ENCODE measurements at places on chromosomes 11 and 22.

DNA sequence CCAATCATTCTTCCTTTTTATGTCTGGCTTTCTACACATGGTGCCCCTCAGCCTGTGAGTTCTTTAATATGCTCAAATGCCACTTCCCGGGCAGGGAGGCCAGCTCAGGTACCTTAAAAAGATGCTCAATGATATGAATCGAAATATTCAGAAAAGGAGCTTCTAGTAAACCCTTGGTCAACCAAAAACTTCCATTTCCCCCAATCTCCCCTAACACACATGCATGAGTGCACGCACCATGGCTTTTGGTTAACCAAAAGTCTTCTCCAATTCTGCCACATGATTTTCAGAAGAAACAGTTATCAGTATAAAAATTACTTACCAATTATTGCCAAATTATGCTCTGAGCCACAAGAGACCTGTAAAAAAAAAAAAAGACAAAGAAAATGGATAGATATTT lies 135.0 kb downstream of the SERGEF start:
- DNase-seq = no peak

GRCh38 chr22:19401483-19401882 lies 30.1 kb downstream of the HIRA start:
- DNase-seq = no peak

- no peak for DNase-seq
Measured at GRCh38 chr11:113593698-113594308, 112.3 kb downstream of the TMPRSS5 start.

- DNase-seq = peak; percentile 33
Measured at GRCh38 chr11:79100093-79100910, 340.5 kb downstream of the TENM4 start.

- DNase-seq = no peak
Measured at GRCh38 chr11:131851964-131852755, 481.7 kb downstream of the NTM start.

DNA sequence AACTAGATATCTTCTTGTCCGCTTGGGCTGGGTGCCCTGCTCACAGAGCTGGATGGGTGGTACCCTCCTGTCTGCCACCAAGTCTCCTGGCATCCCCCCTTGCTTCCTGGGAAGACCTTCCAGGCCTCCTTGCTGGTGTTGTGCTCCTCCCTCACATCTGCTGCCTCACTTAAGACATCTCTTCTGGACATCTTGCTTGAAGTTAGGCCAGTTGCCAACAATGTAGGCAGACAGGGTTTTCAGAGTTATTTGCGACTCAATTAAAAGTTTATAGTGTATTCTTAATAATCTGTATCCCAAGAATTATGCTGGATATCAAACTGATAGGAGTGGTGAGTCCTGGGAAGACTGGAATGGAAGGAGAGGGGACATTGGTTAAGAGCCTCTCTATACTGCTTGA lies 64.0 kb upstream of the TNRC6B start:
- no peak for DNase-seq

- no peak for DNase-seq
Measured at GRCh38 chr11:35911616-35912165, 32.2 kb upstream of the LDLRAD3 start.

DNA sequence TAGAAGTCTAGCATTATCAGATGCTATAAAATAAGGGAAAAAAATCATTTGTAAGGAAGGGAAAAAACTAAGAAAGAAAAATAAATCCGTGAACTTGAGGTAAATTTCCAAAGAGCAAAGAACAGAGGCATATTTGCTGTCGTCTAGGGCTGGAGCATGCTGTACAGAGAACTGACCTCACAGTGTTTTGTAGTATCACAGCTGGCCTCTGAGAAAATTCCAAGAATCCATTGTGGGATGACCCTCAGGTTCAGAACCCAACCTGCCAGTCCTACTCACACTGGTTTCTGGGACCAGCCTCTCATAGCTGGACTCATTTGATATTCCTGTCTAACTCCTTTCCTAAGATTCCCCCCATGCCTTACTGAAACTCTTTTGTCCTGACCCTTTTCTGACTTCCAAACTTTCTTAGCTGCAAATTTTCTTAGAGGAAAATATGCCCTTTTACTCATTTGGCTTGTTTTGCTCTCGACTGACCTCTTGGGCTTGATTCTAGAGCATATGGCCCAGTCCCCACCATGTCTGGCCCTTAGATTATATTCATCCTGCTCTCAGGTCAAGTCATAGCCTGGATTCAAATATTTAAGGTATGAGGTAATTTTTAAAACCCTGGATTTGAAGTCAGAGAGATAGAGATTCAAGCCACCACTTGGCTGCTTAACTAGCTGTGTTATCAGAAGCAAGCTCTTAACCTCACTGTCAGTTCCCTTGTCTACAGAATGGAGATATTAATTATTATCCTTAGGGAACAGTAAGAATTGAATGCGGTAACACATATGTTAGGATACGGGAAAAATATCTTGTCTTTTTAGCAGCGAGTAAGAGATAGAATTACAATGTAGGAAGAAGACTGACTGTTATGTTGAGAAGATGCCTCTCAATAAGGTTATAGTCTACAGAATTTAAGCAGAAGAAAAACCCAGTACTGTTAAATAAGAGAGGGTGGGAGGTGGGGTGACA lies 89.7 kb upstream of the KCNA4 start:
- DNase-seq = no peak

GRCh38 chr22:27617214-27617881 lies 184.2 kb downstream of the MN1 start:
- DNase-seq = no peak

DNA sequence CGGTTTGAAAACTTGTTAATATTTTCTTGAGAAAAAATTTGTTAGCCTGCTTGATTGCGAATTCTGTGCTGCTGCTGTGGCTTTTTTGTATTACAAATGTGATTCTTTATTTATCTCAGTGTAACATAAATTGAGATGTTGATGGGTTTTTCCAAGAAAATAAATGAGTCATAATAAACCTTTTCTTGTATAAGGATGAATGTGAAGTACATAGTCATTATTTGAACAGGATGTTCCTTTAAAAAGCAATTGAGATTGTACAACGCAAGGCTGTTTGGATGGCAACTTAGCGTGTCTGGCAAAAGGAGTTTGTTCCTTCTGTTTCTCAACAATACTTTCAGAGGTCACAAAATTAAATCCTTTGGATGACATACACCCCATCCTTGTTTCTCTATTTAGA lies 24.6 kb upstream of the CARD18 start:
- no peak for DNase-seq

- no peak for DNase-seq
Measured at GRCh38 chr22:40094485-40094884, 83.2 kb upstream of the TNRC6B start.

DNA sequence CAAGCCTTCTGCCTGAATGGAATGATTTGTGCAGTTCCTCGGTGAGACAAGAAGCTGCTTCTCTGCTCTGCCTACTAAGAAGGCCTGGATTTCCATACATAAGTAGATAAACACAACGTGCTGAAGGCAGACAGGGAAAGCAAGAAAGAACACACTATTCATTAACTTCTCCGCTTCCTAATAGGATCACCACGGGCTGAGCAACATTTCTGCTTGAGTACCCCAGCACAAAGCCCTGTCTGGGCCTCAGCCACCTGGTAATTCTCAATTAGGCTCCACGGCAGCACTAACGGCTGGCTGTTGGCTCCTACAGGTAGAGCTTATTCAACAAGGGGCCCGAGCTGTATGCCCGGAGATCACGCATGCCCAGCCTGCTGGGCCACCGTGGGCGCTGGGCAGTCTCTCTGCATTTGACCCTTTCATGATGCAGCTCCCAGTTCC lies 1156.6 kb downstream of the TBC1D22A start:
- no peak for DNase-seq

DNA sequence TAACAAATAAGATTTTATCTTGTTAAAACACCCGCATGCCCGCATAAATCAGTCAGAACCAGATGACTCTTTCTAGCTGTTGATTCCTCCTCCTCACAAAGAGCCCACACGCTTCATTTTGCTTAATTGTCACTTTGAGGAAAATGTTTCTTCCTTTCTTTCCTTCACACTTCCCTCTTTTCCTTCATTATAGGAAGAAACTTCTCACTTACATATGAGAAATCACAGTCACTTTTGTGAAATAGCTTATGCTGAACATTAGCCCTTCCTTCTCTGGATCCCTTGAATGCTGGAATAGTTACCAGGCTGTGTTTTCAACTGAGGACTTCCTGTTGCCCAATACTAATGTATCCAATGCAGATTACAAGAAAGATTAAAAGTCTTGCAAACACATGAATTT lies 5.8 kb downstream of the MS4A6E start:
- DNase-seq = no peak

DNA sequence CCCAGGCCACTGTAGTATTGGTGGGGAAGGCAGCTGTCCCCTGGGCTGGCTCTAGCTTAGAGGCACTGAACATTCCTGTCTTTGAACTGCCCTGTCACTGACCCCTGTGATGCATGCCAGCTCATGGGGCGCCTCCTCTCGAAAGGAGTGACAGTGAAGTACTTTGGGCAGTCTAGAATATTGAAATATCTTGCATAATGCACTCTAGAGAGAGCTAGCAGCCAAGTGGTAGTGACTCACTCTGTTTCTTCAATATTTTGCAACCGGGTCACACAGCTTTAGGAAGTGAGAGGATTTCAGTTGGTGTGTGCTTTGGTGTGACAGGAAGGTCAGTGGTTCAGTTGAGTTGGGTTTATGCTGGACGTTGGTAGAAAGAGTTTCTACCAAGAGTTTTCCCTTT lies 35.5 kb upstream of the ST14 start:
- DNase-seq = peak; percentile 90

DNA sequence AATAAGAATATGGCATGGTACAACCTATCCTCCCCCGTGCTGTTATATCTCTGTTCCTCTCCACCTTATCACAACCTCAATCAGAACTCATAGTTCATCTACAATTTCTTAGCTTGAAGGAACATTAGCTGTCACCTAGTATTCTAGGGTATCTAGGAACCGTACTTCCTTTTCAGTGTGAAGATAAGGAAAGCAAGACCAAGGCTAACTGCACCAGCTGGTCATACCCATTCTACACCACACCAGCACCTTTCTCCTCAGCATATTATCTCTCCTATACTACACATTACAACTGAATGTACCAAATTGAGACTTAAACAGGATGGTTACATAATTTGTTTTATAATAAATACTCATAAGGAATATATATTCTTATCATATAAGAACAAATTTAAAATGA lies 73.1 kb downstream of the ARHGAP32 start:
- no peak for DNase-seq

GRCh38 chr22:31139866-31140716 lies at the start of gene PLA2G3:
Gene PLA2G3, minus strand, starts transcription at chr22:31140508. Its CDS starts 154 bp downstream, at chr22:31140354.
- DNase-seq = peak; percentile 51

GRCh38 chr11:74030723-74031676 lies 22.1 kb upstream of the UCP3 start:
- no peak for DNase-seq

GRCh38 chr22:46072110-46072881 lies 78.0 kb upstream of the PPARA start:
- no peak for DNase-seq

GRCh38 chr11:79485694-79486093 lies 44.9 kb upstream of the TENM4 start:
- no peak for DNase-seq

- no peak for DNase-seq
Measured at GRCh38 chr11:130614591-130614990, 166.1 kb downstream of the ADAMTS15 start.

DNA sequence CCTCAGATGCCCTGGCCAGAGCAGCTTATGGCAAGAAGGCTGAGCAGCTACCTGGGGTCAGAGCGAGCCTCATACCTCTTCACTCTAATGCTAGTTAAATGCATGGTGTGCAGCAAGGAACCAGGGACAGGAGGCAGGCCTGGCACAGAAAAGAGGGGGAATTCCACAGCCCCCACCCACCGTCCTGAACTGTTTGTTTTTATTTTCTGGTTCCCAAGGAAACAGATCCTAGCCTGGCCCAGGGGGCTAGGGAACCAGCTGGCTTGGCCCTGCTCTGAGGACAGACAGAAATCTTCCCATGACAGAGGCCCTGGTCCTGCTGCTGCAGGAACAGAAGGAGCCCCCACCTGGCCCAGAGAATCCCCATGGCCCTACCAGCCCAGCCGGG lies 40.4 kb downstream of the SLCO2B1 start:
- no peak for DNase-seq

DNA sequence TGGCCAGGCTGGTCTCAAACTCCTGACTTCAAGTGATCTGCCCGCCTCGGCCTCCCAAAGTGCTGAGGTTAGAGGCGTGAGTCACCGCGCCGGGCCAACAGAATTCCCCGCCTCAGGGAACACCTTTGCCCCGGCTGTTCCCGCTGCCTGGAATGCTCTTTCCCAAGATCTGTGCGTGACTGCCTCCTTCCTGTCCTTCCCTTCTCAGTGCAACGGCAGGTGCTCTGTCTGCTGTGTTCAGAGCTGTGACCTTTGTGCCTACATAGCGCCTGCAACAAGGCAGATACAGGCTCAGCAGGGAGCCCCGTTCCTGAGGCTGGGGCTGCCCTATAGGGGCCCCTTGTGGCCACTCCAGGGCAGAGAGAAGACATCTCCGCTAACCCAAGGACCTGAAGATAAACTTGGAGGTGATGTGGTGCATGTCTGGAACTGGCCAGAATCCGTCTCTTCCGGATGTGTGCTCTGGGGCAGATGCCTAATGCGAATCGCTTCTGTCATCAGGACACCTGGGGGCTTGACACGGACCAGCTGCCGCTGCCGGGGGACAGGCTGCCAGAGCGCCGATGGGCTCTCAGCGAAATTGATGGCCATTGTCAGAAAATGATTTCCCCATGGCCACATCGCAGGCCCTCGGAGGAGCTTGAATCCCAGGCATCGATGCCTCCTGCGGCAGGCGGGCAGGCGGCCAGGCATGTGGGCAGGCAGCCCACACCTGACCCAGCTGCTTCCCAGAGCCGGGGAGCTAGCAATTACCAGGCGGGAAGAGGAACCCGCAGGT lies 43.5 kb upstream of the TCF20 start:
- DNase-seq = peak; percentile 4

GRCh38 chr11:1163911-1164735 lies 6.4 kb downstream of the MUC5AC start:
- DNase-seq = no peak

- no peak for DNase-seq
Measured at GRCh38 chr11:114783805-114784204, 105.5 kb downstream of the NXPE2 start.

DNA sequence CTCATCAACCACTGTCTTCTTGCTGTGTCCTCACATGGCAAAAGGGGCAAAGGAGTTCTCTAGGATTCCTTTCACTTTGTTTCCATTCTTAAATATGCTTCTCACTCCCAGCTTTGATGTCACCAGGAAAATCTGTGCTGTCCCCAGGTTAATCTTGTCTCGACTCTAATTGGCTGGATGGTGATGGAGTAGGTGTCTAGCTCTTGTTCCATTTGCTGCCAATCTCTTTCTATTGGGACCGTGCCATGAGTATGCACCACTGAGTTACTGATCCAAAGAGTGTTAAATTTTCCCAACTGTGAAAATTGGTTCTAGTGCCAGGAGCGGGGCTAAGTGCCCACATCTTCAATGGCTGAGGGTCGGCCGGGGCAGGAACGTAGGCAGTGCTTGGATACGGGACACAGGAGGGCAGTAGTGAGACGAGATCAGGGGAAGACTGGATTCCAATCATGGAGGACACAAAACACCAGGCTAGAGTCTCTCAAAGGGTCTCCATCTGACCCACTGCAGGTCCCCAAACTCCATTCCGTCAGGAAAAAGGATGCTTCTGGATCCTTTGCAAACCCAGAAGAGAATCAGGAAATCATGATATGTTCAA lies 47.7 kb upstream of the CSNK2A3 start:
- no peak for DNase-seq

- no peak for DNase-seq
Measured at GRCh38 chr11:2690596-2691354, 9.0 kb downstream of the KCNQ1OT1 start.

GRCh38 chr22:48850658-48851287 lies 976.9 kb downstream of the BRD1 start:
- no peak for DNase-seq

- DNase-seq = no peak
Measured at GRCh38 chr11:120134931-120135228, 3.0 kb downstream of the TRIM29 start.

Data from brain microvascular endothelial cell (primary cell).